ENCODE measurements at places on chromosomes 13 and 19.
A peak's percentile ranks its signal among the peaks of the same experiment; 100 is the strongest.

DNA sequence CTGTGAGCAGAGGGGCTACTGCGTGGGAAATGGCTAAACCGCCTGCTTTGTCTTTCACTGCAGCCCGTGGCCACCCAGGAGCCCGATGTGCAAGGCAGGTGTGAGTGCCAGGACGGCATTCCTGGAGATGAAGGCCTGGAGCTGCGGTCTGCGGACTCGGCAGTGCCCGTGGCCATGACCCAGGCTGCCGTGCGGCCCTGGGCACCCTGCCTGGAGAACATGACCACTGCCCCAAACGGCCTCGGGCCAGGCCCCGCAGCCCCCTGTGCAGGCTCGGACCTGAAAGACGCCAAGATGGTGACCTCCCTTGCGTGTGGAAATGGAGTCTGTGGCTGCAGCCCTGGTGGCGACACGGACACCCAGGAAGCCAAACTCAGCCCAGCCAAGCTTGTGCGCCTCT lies 62.2 kb downstream of the SPATA13 start:
- no peak for DNase-seq

DNA sequence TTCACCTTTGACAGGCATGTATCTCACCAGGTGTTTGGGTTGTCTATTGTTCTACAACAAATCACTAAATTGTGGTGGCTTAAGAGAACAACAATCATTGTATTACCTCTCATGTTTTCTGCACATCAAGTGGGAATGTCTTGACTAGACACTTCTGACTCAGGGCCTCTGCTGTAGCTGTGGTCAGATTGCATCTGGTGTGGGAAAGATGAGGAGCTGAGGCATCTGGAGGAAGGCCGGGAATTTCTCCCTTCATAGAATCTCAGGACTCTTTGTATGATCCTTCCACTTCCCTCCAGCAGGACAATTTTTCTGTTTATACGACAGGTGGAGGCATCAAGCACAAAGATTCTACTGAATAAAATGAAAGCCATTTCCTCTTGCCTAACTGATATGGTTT lies 511.8 kb upstream of the NBEA start:
- no peak for DNase-seq

DNA sequence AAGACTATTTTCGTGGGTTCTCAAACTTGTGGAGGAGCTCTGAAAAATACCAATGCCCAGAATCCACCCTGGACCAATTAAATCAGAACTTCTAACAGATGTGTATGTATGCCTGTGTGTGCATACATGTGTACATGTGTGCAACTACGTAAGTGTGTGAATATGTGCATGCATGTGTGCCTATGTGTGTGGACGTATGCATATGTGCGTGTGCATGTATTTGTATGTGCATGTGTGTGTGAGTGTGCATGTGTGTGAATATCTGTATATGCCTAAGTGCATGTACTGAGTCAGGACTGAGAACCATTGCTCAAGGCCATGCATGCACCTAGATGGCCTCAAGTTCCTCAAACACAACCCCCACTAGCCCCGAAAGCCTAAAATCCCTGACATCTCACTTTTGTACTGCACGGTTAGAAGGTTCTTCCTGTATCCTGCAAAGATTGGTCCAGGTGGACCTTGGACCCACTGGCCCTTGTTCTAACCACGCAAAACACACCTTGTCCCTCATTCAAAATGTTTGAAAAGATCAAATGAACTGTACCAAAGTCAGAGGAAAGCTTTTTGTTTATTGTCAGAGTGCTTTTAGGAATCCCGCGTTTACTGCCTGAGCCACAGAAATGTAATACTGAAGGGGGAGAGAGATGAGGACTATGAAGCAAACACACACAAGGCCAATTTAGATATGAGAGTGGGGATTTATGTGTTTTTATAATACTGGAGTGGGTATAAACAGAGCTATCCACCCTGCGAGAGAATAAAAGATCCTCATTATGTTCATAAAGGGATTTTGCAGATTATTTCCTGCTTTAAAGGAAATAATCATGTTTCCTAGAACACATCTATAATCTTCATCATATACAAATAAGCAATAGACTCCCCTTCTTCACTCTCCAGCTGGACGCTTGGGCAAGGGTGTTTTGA lies 39.1 kb downstream of the LATS2 start:
- DNase-seq: no peak

- DNase-seq: no peak
Measured at GRCh38 chr13:112770504-112770903, 80.7 kb downstream of the ATP11A start.

DNA sequence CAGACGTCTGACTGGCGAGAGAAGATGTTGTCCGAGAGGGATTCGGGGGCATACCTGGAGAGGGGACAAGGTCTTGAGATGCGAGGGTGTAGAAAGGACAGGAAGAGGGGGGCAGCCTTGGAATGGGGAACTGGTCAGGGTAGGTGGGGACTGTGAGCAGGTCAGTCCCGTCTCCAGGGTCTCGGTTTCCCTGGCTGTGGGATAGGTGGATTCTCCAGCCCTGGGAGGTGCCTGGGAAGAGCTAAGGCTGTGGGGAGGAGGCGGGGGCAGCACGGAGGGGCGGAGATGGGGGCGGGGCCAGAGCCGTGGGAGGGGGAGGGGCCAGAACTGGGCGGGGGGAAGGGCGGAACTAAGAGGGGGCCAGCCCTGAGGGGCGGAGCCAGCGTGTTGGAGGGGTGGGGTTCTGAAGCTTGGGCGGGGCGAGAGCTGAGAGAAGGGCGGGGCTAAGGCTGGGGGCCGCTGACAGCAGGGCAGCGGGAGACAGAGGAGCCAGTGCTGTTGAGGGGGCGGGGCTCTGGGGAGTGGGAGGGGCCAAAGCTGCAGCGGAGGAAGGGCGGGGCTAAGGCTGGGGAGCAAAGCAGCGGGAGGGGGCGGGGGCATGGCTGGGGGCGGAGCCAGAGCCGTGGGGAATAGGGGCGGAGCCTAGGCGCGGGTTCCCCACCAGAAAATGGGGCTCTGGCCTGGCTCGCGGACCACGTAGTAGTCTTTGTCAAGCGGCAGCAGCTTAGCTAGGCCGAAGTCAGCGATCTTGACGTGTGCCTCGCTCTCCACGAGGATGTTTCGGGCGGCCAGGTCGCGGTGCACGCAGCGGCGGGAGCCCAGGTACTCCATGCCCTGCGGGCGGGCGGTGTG lies 9.5 kb upstream of the INSL3 start:
- peak; percentile 43 for DNase-seq

- DNase-seq: no peak
Measured at GRCh38 chr13:60261432-60262351, 98.0 kb upstream of the DIAPH3 start.

- DNase-seq: no peak
Measured at GRCh38 chr13:41196620-41197019, 2.3 kb upstream of the KBTBD7 start.

DNA sequence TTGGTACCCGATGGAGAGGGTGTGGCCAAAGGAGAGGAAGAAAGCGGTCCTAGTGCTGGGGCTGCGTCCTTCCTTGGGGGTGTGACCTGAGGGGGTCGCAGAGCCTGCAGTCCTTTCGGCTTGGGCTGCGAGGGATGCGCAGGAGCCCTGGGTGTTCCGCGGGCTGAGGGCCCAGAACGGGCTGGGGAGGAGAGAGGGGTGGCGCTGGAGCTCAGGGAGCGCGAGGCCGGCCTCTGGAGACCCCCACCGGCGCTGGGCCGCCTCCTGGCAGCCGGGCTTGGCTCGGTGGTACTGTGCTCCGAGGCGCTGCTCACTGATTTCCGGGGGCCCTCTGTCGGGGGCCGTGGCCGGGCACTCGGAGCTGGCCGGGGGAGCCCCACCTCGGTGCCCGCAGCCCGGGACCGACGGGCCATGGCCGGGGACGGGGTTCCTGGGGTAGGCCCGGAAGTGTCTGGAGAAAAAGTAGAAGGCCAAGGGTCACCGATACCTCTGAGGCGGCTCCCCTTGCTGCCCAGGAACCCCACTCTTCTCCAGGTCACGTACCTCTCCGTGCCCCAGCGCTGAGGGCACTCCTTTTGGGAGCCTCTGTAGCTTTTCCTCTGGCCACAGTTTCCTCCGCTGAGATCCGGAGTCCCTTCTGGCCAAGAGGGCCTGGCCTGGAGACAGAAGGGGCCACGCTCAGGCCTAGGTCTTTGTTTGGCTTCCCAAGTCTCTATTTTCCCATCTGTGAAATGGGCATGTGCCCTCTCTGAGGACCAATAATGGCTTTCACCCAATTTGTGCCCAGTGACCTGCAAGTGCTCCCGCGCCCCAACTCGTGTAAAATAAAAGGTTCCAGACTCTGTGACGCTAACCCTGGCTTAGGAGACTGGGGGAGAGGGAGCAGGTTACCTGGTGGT lies 1.6 kb downstream of the PRR36 start:
- no peak for DNase-seq

DNA sequence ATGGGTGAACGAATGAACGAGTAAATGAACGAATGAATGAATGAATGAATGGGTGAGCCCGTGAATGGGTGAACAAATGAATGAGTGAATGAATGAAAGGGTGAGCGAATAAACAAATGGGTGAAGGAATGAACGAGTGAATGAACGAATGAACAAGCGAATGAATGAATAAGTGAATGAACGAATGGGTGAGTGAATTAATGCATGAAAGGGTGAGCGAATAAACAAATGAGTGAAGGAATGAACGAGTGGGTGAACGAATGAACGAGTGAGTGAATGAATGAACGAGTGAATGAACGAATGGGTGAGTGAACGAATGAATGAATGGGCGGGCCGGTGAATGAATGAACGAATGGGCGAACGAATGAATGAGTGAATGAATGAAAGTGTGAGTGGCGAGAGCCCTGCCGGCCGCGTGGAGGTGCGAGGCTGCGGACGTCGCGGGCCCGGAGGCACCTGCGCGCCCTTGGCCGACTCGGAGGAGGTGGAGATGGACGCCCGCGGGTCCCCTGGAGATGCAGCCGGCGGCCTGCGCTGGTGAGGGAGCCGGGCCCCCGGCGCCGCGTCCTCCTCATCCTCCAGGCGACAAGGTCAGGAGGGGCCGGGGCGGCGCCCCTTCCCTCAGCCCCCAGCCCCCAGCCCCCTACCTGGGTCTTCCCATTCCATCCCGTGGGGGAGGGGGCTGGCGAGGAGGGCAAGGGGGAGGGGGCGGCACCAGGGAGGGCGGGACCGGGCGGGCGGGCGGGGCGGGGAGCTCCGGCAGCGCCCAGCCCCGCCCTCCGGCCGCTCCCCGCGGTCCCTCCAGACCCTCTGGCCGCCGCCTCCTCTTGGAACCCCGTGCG lies 15.4 kb downstream of the ANKRD24 start:
- no peak for DNase-seq

DNA sequence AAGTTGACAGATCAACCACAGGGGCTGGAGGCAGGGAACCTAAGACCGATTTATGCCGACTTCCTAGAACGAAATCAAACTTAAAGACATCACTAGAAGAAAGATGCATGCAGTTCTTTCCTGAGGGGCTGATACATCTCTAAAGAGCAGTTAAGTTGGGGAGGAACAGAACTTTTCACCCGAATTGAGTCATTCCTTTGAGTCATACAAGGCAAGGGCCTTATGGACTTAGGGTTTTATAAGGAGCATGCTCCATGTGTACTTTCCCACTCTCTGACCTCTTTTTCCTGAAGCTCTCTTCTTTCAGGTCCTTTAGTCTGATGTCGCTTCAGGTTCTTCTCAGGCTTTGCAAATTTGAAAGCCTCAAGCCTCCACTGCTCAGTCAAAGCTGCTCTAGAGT lies 7.9 kb upstream of the FBXL3 start:
- no peak for DNase-seq

DNA sequence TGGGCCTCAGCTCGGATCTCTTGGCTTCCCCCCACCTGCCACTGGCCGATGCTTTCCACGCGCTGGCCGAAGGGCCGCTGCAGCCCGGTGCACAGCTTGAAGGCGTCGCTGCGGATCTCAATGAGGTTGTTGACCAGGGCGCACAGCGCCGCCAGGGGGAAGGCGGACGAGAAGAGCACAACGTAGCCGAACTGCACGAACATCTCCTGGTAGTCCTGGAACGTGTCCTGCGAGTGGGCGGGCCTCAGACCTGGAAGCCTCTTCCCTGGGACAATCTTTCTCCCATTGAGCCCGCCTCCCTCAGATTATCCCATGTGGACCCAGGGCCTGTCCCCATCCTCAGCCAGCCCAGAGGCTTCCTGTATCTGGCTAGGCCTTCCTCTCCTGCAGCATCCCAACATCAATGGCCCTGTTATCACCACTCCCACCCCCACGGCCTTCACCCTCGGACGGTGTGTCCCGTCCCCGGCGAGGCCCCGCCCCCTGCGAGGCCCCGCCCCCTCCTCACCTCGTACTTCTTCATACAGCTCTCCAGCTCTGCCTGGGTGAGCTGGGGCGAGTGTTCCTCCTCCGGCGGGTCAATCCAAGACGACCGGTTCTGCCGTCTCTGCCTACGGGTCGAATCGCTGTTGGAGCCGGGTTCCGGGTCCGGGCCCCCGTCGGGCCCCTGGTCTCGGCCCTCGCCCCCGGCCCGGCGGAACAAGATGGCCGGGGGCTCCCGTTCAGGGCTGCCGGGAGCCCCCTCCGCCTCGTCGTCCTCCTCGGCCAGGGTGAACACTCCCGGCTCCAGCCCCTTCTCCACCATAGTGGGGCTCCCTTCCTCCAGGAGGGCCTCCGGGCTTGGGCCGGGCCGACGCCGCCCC lies 6.8 kb downstream of the ANO8 start:
- DNase-seq: no peak

GRCh38 chr13:39108783-39109182 lies 70.5 kb downstream of the NHLRC3 start:
- DNase-seq: no peak

- DNase-seq: no peak
Measured at GRCh38 chr13:59342400-59342799, 821.3 kb downstream of the DIAPH3 start.

DNA sequence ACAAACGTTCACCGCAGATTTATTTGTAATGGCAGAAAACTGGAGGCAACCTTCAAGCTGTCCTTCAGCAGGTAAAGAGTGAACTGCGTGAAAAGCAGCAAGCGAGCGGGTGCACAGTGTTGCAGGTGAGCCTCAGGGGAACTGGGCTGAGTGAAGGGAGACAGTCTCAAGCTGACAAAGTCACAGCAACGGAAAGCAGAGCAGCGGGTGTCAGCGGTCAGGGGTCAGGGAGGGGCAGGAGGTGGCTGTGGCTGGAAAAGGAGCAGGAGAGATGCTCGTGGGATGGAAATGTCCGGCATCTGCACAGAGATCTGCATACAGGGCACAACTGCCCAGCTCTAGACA lies 8.5 kb upstream of the RASA3 start:
- no peak for DNase-seq

- peak; percentile 12 for DNase-seq
Measured at GRCh38 chr19:2391118-2391725, 31.2 kb downstream of the TMPRSS9 start.

- DNase-seq: no peak
Measured at GRCh38 chr19:51807111-51807701, 12.2 kb downstream of the FPR3 start.

DNA sequence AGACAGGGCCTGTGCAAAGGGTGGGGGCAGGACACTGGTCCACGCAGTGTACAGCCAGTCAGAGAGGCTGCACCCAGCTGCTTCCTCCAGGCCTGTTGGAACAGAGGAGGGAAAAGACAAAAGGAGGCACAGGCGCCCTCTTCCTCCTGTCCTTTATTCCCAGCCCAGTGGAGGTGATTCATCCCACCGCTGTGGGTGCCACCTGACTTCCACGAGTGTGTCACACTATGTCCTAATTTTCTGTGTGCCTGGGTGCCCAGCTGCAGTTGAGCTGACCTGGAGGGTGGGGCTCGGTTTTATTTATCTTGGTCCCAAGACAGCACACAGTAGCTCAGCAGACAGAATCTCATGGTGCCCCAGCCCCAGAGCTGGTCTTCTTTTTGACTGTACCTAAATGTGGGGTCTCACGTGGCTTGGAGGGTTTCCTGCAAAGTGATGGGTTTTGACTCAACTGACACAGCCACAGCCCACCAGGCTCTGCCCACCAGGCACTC lies 9.0 kb downstream of the EPS15L1 start:
- DNase-seq: no peak

Measured in activated CD4-positive, alpha-beta T cell treated with anti-CD3 and anti-CD28 coated beads for 24 hours (primary cell).